ENCODE measurements at places on chromosomes 5 and 9.

DNA sequence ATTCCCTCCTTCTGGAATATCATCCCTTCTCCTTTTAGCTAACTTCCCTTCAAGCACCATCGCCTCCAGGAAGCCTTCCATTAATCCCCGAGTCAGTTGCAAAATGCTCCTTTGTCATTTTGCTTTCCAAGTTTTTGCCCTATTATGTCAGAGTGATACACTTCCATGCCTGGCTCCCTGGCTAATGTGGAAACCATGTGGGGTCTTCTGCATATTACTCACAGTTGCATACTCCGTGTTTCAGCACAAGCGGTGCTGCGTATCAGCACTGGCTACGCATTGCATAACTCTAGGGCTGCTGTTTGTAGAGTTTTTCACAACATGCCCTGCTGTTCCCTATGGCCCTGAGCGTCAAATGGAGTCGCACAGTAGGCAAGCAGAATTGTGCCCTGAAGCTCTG lies 1.9 kb downstream of the TEX53 start:
- DNase-seq, result no peak

- DNase-seq, result no peak
Measured at GRCh38 chr5:45411971-45412612, 284.1 kb downstream of the HCN1 start.

- peak; percentile 49 for DNase-seq
Measured at GRCh38 chr9:89483592-89484474, 14.1 kb downstream of the SEMA4D start.

GRCh38 chr9:127144670-127145445 lies 22.4 kb upstream of the ANGPTL2 start:
- no peak for DNase-seq

DNA sequence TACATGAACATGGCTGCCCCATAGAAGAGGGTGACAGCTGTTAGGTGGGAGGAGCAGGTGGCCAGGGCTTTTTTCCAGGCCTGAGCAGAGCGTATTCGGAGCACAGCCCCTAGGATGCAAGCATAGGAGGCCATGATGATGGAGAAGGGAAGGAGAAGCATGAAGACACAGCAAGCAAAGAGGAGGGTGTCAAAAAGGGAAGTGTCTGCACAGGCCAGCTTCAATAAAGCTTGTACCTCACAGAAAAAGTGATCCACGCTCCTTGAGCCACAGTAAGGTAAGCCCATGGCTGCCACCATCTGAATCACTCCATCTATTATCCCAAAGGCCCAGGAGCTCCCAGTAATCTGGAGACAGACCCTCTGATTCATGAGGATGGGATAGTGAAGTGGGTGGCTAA lies 6.4 kb downstream of the OR2V1 start:
- DNase-seq, result no peak

DNA sequence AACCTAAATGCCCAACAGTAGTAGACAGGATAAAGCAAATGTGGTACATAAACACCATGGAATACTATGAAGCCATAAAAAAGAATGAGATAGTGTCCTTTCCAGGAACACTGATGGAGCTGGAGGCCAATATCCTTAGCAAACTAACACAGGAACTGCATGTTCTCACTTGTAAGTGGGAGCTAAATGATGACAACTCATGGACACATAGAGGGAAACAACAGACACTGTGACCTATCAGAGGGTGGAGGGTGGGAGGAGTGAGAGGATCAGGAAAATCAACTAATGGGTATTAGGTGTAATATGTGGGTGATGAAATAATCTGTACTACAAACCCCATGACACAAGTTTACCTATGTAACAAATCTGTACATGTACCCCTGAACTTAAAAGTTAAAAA lies 505.7 kb downstream of the RAB3C start:
- no peak for DNase-seq

GRCh38 chr5:38854907-38855306 lies 9.1 kb downstream of the OSMR start:
- no peak for DNase-seq

DNA sequence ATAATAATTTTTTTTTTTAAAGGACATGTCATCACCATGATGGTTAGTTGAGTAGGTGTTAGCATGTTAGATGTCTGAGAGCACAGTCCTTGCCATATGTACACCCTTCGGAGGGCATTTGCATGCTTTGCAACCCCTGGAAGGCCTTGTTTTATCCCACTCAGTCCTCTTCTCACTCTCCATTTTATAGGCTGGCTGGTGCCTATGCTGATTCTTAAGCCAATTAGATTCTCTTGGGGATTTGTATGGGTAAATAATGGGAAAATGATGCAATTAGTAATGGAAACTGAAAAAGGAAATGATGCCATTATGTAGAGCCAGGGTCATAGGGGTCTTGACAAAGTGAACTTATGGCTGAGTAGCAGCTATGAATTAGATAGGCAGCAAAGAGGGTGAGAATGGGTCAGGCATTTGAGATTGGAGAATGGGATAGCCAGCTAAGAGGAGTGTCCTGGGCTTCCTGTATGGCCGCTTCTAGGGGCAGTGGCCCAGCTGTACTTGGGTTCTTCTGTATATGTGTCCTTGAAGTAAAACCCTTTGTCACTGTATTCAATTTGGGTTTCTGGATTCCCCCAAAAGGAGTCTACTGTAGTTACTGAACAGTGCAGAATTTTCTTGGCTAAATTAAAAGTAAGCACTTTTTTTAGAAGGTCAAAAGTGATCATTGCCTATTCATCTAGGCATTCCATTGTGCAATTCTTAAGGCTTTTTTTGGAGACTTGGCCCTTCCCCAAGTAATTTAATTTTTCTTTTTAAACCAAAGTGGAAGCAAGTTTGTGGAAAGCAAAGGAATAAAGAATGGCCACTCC lies 31.6 kb downstream of the LRRTM2 start:
- DNase-seq, result no peak

- no peak for DNase-seq
Measured at GRCh38 chr5:151063142-151063989, 17.5 kb downstream of the TNIP1 start.

- no peak for DNase-seq
Measured at GRCh38 chr9:18910916-18911315, 122.1 kb downstream of the SAXO1 start.

DNA sequence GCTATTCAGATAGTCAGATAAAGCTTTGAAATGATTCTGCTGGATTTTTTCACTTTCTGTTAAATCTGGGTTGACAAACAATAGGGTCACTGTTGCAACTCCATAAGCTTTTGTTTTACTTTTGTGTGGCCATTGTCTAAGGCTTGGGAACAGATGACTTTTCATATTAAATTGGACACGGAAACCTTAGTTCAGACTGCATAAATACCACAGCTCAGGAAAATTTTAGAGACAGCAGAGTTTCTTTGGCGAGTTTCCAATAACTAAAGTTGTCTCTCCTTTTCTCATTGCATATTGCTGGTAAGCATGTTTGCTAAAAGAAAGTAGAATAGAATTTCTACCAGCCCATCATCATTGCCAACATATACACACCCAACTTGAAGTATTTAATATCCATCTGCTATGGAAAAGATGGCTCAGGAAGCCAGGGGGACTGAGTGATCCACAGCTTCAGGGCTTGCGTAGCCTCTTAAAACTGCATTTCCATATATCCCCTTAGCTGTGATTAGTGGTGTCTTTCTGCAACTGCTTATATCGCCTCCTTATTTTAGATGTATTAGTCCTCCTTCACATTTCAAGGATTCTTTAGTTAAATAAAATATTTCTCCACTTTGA lies 168.2 kb downstream of the ARHGAP26 start:
- no peak for DNase-seq

- DNase-seq, result no peak
Measured at GRCh38 chr9:101650142-101650541, 55.4 kb upstream of the PPP3R2 start.

- DNase-seq, result no peak
Measured at GRCh38 chr5:170722316-170722715, 61.2 kb upstream of the GABRP start.

- no peak for DNase-seq
Measured at GRCh38 chr9:130934702-130935647, 4.1 kb downstream of the FIBCD1 start.
